Type B pancreatic cell (in vitro differentiated cells): ENCODE measurements at places on chromosomes 3 and 15.

GRCh38 chr15:39628546-39629257 is 47.8 kb downstream of the THBS1 start:
- DNase-seq, result no peak

DNA sequence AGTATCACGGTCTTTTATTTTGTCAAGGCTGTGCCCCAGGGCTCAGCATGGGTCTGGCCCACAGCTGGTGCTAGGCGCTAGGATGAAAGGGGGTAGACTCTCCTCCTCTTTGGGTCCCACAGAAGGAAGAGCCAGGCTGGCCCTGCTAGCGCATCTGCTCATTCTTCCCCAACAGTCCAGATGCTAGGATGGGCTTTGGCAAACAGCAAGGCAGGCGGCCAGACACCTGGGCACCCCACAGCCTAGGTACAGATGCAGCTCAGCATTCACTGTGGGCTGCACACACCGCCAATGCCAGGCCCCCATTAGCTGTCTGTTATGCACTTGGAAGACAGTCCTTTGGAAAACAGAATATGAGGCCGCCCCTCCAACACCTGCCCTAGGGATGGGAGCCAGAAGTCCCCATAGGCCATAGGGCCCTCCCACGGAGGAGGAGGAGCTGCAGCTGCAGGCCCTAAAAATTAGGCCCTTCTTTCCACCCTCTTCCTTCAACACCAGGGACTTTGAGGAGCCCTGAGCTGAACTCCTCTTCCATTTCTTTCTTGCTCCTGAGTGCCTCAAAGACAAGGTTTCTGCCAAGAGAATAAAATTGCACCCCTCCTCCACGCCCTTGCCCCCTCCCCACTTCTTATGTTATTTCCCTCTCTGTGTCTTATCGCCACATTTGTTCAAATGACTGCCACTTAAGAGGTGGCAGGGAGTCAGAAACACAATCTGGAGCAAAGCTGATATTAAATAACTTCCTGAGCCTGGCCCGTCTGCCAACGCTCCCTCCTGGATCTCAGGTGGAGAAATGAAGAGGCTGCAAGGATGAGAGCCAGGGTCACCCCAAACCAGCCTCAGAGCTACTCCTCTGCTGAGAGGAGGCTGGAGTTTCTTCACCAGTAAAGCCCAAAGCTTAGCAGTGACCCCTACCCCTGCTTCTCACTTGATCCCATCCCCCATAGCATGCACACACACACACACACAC is 13.7 kb downstream of the NTRK3 start:
- no peak for DNase-seq

DNA sequence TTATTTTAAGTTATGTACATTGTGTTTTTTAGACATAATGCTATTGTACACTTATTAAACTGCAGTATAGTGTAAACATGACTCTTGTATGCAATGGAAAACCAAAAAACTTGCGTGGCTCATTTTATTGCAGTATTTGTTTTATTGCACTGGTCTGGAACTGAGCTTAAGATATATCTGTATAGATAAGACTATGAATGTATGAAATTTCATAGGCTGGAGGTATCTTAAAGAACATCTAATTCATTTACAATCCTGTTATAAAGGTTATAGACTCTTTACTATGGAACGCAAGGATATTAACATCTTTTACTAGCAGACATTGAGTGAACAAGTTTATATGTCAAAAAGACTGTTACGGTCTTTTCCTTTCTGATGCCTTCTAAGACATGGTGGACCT is 459.4 kb downstream of the IL5RA start:
- DNase-seq, result no peak

- DNase-seq, result no peak
Observed at GRCh38 chr3:138348754-138349739, 668 bp downstream of the MRAS start.

- no peak for DNase-seq
Observed at GRCh38 chr15:49045751-49046219, 461 bp downstream of the SECISBP2L start.

DNA sequence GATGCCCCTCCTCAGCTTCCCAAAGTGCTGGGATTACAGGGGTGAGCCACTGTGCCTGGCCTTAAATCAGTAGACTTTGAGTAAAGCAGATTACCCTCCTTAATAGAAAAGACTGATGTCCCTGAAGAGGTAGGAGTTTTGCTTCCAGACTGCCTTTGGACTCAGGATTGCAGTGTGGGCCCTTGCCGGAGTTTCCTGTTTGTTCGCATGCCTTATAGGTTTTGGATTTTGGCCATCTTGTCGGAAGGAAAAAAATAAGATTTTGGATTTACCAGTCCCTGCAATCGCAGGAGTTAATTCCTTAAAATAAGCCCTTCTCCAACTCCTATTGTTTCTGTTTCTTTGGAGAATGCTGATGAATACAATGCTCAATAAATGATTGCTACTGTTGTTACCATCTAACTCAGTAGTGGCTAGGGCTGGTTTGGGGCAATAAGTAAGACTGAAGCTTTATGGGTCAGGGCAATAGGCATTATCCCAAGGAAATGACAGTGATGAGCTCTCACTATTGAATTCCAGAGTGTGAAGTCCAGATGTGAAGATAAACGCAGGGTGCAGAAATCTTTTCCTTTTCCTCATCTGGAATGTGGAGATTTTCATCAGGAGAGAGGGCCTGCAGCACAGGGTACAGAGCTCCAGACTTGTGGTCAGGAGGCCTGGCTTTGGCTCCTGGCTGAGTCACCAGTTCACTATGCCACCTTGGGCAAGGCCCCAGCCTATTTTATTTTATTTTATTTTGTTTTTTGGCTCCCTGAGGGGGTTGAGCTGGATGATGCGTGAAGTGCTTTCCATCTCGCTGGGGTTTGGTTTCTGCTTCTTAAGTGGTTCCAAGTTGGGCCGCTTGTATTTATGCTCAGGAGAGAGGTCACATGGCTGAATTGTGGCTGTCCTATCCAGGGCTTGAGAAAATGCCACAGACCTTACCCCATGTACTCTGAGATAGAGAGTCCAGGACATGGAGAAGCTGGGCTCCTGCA is 25.3 kb downstream of the FOXL2 start:
- DNase-seq, result no peak

- no peak for DNase-seq
Observed at GRCh38 chr3:15476378-15476777, 45.1 kb downstream of the COLQ start.

DNA sequence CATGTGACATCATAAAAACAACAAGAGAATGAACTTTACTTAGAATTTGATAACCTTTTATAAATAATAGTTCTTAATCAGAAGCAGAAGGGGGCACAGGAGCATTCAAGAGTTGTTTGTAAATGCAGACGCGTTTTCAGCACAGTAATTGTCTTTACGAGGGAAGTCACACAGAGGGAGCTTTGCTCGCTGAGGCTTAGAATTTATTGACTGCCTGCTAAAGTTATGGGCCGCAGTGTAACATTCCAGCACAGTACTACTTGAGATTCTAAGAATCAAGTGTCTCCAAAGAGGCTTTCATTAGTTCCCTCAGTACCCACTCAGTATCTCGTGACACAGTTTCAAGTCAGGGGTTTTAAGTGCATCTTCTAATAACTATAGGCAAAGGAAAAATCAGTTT is 288.7 kb downstream of the NR2F2 start:
- DNase-seq, result no peak

DNA sequence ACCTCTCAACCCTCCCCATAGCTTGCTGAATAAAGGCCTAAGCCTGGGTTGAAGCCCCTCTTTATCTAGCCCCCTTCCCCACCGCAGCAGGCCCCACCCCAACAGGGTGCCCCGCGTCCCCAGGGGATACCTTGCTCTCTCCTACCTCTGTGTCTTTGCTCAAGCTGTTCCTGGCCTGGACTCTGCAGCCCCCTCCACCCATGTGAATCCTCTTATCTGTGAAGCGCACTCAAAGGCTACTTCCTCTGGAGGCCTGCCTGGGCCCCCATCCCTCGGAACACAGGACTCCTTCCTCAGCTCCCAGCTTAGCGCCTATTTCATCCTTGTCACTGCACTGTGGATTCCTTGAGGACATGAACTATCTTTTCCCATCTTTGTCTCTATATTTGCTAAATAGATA is 61.4 kb upstream of the HERC1 start:
- DNase-seq, result no peak

DNA sequence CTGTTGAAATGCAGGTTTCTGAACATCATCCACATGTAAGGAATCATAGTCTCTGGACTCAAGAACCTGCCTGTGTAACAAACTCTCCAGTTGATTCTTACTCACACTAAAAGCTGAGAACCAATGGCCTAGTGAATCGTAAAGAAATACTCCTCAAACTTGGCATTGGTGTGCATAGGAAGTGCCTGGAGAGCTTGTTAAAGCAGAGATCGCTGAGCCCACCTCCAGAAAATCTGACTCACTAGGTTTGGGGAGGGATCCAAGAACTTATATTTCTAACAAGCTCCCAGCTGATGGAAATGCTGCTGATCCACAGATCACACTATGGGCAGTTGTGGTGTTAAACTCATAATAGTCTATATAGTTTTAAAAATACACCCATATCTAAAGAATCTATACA is 55.8 kb upstream of the LMCD1 start:
- no peak for DNase-seq

GRCh38 chr3:172980849-172981248 is 160.2 kb downstream of the SPATA16 start:
- DNase-seq, result no peak

GRCh38 chr3:184380185-184380626 is 352 bp downstream of the CHRD start:
- DNase-seq, result no peak

DNA sequence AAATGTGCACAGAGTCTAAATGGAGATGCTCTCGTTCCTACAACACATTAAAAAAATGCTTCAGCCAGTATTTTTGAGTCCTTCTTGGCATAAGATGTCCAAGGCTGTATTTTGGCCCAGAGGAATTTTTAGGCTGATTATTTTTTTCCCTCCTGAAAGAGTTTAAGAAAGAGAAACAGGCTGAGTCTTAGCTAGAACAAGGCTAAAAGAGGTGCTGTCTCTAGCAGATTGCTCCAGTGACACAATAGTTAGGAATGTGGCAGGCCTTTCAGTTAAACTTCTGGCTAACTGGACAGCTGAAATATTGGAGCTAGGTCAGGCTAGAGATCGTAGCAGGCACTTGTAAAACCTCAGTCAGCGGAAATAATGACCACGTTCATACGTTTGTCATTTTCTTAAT is 271.4 kb upstream of the RARB start:
- no peak for DNase-seq

GRCh38 chr3:115551016-115551415 is 72.3 kb upstream of the GAP43 start:
- DNase-seq, result no peak
